ENCODE measurements at places on chromosomes 12 and 14.

DNA sequence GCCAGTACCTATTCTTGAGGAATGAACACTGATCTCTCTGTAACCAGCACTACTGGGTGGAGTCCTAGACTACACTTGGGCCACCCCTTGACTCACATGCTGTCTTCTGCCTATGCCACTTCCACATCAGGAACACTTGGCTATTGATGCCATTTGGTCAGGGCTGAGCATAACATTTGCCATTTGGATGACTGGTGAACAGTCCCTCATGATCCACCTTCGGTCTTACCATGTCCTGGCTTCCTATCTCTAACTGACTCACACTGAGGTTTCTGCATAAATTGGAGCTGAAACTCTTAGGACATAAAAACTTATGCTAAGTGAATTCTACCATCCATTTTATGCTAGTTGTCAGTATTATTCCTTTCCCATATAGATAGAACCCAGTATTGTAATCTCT is 91.7 kb upstream of the PELI2 start:
- H3K4me3 ChIP-seq = no peak overlapping the region
- H3K36me3 ChIP-seq = no peaks in the 10 kb centered on the region
- no peaks in the 10 kb centered on the region for H3K4me1 ChIP-seq
- peaks cover 6% of the 10 kb centered on the region for H3K27me3 ChIP-seq
- DNase-seq = no peak
- no peak overlapping the region for H3K27ac ChIP-seq

DNA sequence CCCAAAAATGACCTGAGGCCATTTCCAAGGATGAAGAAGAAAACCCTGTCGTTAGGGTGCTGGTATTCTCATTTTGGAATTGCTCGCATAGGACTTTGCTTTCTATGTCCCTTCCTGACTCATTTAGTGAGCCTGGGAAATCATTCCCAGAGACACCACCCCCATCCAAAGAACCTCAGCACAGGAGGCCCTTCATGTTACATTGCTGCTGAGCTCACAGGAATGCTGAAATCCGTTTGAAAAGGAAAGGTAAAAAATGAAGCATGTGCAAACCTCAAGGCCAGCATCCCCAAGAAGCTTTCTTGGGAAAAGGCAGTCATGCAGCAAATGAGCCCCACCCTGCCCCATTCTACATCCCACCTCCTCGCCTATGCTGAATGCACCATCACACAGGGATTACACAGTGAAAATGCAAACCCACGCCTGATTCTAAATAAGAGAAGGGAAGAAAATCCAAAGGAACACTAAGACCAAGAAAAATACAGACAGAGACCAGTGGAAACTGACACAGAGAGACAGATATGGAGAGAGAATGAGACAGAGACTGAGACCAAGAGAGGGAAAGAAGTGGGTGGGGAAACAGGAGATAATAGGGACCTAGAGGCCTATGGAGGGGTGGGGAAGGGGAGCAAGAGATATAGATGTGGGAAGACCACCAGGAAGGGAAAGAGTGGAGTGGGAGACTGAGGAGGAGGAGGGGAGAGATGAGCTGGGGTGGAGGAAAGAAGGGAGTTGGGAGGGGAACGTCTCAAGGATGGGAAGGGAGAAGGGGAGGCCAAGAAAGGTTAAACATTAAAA is 33.5 kb downstream of the NIN start:
- DNase-seq = no peak
- no peaks in the 10 kb centered on the region for H3K27me3 ChIP-seq
- H3K27ac ChIP-seq = peak overlapping the region; percentile 51
- H3K4me3 ChIP-seq = peak overlapping the region; percentile 58
- H3K4me1 ChIP-seq = peaks cover 78% of the 10 kb centered on the region

- no peaks in the 10 kb centered on the region for H3K27me3 ChIP-seq
- no peaks in the 10 kb centered on the region for H3K4me1 ChIP-seq
- H3K4me3 ChIP-seq = no peak overlapping the region
- no peak overlapping the region for H3K27ac ChIP-seq
- DNase-seq = no peak
These were observed 119.4 kb downstream of the CAND1 start for GRCh38 chr12:67388331-67389138.

- no peaks in the 10 kb centered on the region for H3K27me3 ChIP-seq
- no peak for DNase-seq
- no peak overlapping the region for H3K4me3 ChIP-seq
- H3K36me3 ChIP-seq = peaks cover 53% of the 10 kb centered on the region
These were observed 32.0 kb downstream of the FAM177A1 start for GRCh38 chr14:35078082-35078481.

- H3K36me3 ChIP-seq = no peaks in the 10 kb centered on the region
- H3K4me1 ChIP-seq = no peaks in the 10 kb centered on the region
- H3K27ac ChIP-seq = no peak overlapping the region
- DNase-seq = no peak
- H3K27me3 ChIP-seq = no peaks in the 10 kb centered on the region
These were observed 202.6 kb upstream of the ALG10B start for GRCh38 chr12:38113991-38114390.

GRCh38 chr14:29390081-29390832 is 537.4 kb downstream of the PRKD1 start:
- H3K4me3 ChIP-seq = no peak overlapping the region
- no peaks in the 10 kb centered on the region for H3K36me3 ChIP-seq
- DNase-seq = no peak
- H3K27ac ChIP-seq = no peak overlapping the region
- H3K4me1 ChIP-seq = no peaks in the 10 kb centered on the region
- H3K27me3 ChIP-seq = no peaks in the 10 kb centered on the region

DNA sequence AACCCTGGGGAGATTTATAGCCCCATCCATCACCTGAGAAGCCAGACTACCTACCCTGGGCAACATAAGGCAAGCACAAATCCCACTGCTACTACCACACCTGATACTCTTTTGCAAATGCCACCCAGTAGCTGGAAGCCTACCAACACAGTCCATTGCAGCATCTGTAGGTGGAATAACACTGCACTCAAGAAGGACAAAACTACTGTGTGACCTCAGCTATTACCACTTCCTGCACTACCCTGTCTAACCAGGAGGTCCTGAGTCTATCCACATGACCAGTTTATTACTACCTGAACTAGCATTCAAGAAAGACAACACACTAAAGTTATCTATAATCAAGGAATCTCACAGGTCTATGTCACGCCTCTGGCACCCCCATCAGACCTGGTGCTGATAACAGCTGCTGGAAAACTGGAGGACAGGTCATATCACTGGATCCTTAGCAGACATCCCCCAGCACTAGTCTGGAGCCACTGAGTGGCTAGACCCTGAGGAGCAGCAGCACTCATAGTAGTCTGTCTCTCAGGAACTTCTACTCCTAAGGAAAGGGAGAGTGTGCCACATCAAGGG is 2.9 kb upstream of the CLEC1A start:
- H3K36me3 ChIP-seq = no peaks in the 10 kb centered on the region
- DNase-seq = no peak
- H3K27ac ChIP-seq = no peak overlapping the region
- peaks cover 39% of the 10 kb centered on the region for H3K27me3 ChIP-seq
- H3K4me1 ChIP-seq = no peaks in the 10 kb centered on the region

DNA sequence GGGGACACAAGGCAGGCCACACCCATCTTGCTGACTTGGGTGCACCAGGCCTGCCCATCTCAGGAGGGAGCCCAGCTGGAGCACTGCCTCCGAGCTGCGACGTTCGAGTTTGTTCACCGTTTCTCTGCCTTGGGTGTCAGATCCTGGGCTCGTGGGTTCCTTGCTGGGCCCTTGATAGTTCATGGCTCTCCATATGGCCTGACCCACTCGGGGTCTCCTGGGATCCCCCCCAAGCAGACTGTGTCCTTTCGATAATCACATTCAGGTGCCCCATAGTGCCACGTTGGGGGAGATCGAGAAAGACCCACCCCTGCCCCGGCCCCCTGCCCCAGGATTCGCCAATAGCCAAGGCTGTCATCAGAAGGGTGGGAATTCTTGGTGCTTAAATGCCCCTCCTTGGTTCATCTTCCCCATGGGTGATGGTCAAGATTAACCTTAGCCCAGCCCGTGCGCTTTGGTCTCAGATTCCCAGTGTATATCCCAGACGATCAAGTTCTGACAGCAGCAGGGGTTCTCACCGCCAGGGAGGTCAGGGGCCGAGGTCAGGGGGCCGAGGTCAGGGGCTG is 7.4 kb downstream of the RFLNA start:
- no peaks in the 10 kb centered on the region for H3K4me1 ChIP-seq
- H3K27me3 ChIP-seq = peaks cover 6% of the 10 kb centered on the region
- no peak for DNase-seq
- H3K4me3 ChIP-seq = no peak overlapping the region
- no peaks in the 10 kb centered on the region for H3K36me3 ChIP-seq

DNA sequence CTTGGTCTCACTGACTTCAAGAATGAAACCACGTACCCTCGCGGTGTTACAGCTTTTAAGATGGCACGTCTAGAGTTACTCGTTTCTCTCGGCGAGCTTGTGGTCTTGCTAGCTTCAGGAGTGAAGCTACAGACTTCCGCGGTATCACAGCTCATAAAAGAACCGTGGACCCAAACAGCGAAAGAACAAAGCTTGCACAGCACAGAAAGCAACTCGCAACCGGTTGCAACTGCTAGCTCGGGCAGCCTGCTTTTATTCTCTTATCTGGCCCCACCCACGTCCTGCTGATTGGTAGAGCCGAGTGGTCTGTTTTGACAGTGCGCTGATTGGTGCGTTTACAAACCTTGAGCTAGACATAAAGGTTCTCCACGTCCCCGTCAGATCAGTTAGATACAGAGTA is 4.2 kb upstream of the CLEC4C start:
- H3K27me3 ChIP-seq = peaks cover 10% of the 10 kb centered on the region
- peaks cover 29% of the 10 kb centered on the region for H3K4me1 ChIP-seq
- H3K36me3 ChIP-seq = no peaks in the 10 kb centered on the region
- H3K4me3 ChIP-seq = no peak overlapping the region
- DNase-seq = no peak

- H3K36me3 ChIP-seq = peaks cover 42% of the 10 kb centered on the region
- no peaks in the 10 kb centered on the region for H3K27me3 ChIP-seq
These were observed 22.4 kb downstream of the FAM177A1 start for GRCh38 chr14:35068238-35069012.

GRCh38 chr14:35414365-35414764 is 9.8 kb upstream of the NFKBIA start:
- H3K4me3 ChIP-seq = no peak overlapping the region
- H3K4me1 ChIP-seq = peaks cover 29% of the 10 kb centered on the region

Data from activated B cell treated with CpG ODN at 0.5 μM for 24 hours (primary cell).